ENCODE measurements at places on chromosomes 16 and 17.
A peak's percentile ranks its signal among the peaks of the same experiment; 100 is the strongest.

- H3K27ac ChIP-seq, result no peak overlapping the region
- DNase-seq, result peak; percentile 89
- peaks cover 43% of the 10 kb centered on the region for H3K36me3 ChIP-seq
These were observed 33.3 kb downstream of the PLCD3 start for GRCh38 chr17:45098869-45099616.

- peaks cover 23% of the 10 kb centered on the region for H3K4me1 ChIP-seq
- H3K4me3 ChIP-seq, result no peak overlapping the region
- H3K27me3 ChIP-seq, result peaks cover 69% of the 10 kb centered on the region
- no peaks in the 10 kb centered on the region for H3K36me3 ChIP-seq
These were observed 567 bp downstream of the SOX9 start for GRCh38 chr17:72121164-72122009.

DNA sequence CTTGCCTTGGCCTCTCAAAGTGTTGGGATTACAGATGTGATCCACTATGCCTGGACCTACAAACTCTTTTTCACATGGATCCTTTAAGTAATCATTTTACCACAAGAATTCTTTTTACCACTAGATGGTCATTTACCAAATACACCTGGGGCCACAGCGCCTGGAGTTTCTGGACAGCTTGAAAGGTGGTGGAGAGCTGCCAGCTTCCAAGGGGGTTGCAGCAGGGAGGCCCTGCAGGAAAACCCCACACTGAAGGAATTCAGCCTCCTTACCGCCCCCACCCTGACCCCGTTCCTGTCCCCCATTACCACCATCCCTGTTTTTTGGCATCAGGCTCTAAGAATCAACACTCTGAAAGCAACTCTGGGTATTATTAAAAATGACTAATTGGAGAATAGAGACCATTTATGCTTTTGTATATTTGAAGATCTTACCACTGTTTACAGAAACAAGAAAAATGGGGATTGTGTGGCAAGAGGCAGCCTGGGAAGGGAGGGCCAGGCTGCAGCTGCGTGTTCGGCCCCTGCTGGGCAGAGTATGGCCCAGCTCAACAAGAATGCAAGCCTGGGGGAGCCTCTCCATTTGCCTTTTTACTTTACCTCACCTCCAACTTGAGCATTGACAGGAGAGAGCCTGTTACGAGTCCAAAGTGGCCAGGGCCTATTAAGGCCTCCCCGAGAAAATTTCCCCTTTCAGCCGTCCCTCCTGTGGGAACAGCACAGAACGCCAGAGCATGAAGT is 209.9 kb downstream of the ZFHX3 start:
- no peak for DNase-seq
- no peaks in the 10 kb centered on the region for H3K27me3 ChIP-seq
- H3K36me3 ChIP-seq, result no peaks in the 10 kb centered on the region
- no peak overlapping the region for H3K27ac ChIP-seq

GRCh38 chr16:16184594-16184993 is 38.7 kb downstream of the ABCC6 start:
- DNase-seq, result no peak
- H3K27ac ChIP-seq, result no peak overlapping the region
- H3K4me1 ChIP-seq, result no peaks in the 10 kb centered on the region
- H3K4me3 ChIP-seq, result no peak overlapping the region

- H3K4me3 ChIP-seq, result no peak overlapping the region
- no peaks in the 10 kb centered on the region for H3K36me3 ChIP-seq
- no peak overlapping the region for H3K27ac ChIP-seq
These were observed 15.7 kb upstream of the CDH3 start for GRCh38 chr16:68629351-68629910.

GRCh38 chr17:81396722-81397313 is 1.6 kb downstream of the BAHCC1 start:
- H3K36me3 ChIP-seq, result no peaks in the 10 kb centered on the region
- peaks cover 60% of the 10 kb centered on the region for H3K27me3 ChIP-seq
- H3K27ac ChIP-seq, result no peak overlapping the region
- H3K4me3 ChIP-seq, result peak overlapping the region; percentile 41
- peaks cover 32% of the 10 kb centered on the region for H3K4me1 ChIP-seq

GRCh38 chr17:66255112-66255511 is 25.9 kb upstream of the APOH start:
- peak overlapping the region; percentile 67 for H3K27ac ChIP-seq
- H3K4me3 ChIP-seq, result peak overlapping the region; percentile 46

- no peaks in the 10 kb centered on the region for H3K27me3 ChIP-seq
- no peaks in the 10 kb centered on the region for H3K4me1 ChIP-seq
- H3K36me3 ChIP-seq, result peaks cover 15% of the 10 kb centered on the region
- H3K27ac ChIP-seq, result no peak overlapping the region
- DNase-seq, result no peak
These were observed 287.5 kb downstream of the IRX3 start for GRCh38 chr16:53998966-53999522.

- H3K27me3 ChIP-seq, result no peaks in the 10 kb centered on the region
- H3K36me3 ChIP-seq, result peaks cover 47% of the 10 kb centered on the region
- peak; percentile 42 for DNase-seq
- H3K4me1 ChIP-seq, result peaks cover 81% of the 10 kb centered on the region
These were observed 35.1 kb upstream of the IL21R start for GRCh38 chr16:27366687-27367460.

- no peak for DNase-seq
- H3K36me3 ChIP-seq, result peaks cover 27% of the 10 kb centered on the region
- H3K4me3 ChIP-seq, result no peak overlapping the region
- peaks cover 25% of the 10 kb centered on the region for H3K4me1 ChIP-seq
These were observed 106.6 kb downstream of the CLEC16A start for GRCh38 chr16:11050944-11051343.

GRCh38 chr16:58187665-58188421 is 10.1 kb downstream of the CSNK2A2 start:
- H3K36me3 ChIP-seq, result peaks cover 52% of the 10 kb centered on the region
- no peaks in the 10 kb centered on the region for H3K27me3 ChIP-seq
- no peak overlapping the region for H3K27ac ChIP-seq

DNA sequence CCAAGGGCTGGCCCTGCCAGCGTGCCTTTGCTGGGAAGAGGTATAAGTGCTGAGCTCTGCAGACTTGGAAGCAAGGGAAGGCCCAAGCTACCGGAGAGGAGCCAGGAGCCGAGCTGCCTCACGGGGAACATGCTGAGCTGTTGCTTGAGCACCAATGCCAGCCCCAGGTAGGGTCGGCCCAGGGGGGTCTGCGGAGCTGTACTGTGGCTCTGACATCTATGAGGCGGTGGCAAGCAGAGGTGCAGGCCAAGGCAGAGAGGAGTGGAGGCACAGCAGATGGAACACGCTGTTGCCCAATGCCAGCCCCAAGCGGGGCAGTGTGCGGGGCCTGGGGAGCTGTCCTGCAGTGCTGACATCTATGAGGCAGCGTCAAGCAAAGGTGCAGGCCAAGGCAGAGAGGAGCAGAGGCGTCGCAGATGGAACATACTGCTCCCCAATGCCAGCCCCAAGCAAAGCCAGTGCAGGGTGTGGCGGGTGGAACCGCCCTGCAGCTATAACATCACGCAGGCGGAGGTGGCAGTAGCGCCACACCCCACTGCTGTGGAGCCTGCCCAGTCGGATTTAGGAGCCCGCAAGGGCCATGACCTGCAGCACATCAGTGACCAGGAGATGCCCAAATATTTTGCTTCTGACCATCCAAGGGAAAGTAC is 10.0 kb downstream of the GGA2 start:
- no peak overlapping the region for H3K27ac ChIP-seq
- no peak for DNase-seq
- H3K4me3 ChIP-seq, result no peak overlapping the region

DNA sequence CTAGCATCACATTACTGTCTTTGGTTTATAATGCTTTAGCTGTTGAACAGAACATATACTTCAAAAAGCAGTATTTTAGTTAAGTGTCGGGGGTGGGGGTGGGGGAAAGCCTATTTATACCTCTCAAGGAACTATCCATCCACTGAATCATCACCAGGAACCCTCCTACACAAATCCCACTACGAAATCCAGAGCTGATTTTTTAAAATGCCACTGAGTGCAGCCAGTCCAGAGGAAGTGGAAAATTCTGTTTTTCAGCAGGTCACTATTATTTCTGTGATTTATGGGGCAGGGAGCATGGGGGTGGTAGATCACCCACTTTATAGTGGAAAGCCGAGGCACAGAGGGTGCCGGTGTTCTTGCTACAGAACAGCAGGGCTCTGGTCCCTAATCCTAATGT is 284.1 kb downstream of the SOX9 start:
- DNase-seq, result no peak
- no peaks in the 10 kb centered on the region for H3K4me1 ChIP-seq
- H3K4me3 ChIP-seq, result no peak overlapping the region
- no peak overlapping the region for H3K27ac ChIP-seq

GRCh38 chr17:39759204-39759603 is 21.5 kb downstream of the GRB7 start:
- no peak overlapping the region for H3K4me3 ChIP-seq
- H3K4me1 ChIP-seq, result peaks cover 71% of the 10 kb centered on the region
- H3K36me3 ChIP-seq, result peaks cover 18% of the 10 kb centered on the region
- H3K27me3 ChIP-seq, result no peaks in the 10 kb centered on the region

GRCh38 chr16:28082624-28083023 is 19.1 kb upstream of the GSG1L start:
- H3K36me3 ChIP-seq, result no peaks in the 10 kb centered on the region
- H3K4me1 ChIP-seq, result no peaks in the 10 kb centered on the region
- H3K27me3 ChIP-seq, result no peaks in the 10 kb centered on the region
- H3K4me3 ChIP-seq, result no peak overlapping the region

GRCh38 chr17:79315358-79316105 is 240.9 kb downstream of the ENGASE start:
- no peak for DNase-seq
- H3K36me3 ChIP-seq, result no peaks in the 10 kb centered on the region
- no peaks in the 10 kb centered on the region for H3K4me1 ChIP-seq
- no peak overlapping the region for H3K27ac ChIP-seq

DNA sequence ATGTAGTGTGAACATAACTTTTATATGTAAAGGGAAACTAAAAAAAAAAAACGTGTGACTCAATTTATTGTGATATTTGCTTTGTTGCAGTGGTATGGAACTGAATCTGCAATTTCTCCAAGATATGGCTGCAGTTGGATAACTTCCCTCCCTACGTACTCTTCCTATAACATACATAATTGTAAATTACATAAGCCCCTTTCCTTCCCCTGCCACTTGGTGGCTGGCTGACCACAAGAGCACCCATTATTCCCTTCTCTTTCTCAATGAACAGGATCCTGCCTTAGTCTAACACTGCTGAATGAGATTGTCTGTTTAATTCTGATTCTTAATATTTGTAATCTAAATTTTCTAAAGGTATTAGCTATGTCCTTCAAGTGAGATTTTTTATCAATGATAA is 27.8 kb downstream of the CCL4 start:
- no peaks in the 10 kb centered on the region for H3K4me1 ChIP-seq
- no peak for DNase-seq
- peaks cover 5% of the 10 kb centered on the region for H3K36me3 ChIP-seq
- H3K4me3 ChIP-seq, result no peak overlapping the region

DNA sequence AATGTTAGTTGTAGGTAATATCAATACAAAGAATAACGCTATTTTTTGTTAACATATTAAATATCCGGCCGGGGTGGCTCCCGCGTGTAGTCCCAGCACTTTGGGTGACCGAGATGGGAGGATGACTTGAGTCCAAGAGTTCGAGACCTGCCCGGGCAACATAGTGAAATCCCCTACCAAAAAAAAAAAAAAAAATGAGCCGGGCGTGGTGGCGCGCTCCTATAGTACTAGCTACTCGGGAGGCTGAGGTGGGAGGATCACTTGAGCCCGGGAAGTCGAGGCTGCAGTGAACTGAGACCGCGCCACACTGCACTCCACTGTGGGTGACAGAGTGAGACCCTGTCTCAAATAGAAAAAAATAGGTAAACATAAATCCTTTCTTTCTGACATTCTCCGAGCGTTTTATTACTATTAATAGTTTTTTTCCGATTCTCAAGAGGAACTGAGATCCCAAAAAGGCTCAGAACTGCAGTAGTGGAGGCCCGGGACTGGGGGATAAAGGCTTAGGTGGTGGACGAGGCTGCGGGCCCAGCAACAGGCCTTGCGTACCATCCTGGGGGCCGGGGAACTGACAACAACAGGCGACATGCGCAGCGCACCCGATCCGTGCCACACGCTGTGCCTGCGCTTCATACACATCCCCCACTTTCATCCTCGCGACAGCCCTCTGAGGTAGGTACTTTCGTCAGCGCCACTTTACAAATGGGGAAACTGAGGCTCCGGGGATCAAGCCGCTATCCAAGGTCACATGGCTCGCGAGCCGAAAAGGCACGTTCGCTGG is 919 bp downstream of the N4BP1 start:
- peak overlapping the region; percentile 85 for H3K4me3 ChIP-seq
- H3K27ac ChIP-seq, result peak overlapping the region; percentile 89
